ENCODE measurements at places on chromosomes 12 and 14. TPM values are rescaled to one million over a fixed set of nuclear protein-coding genes. Genes with fewer than 3 reads are reported as not detected.
A peak's percentile ranks its signal among the peaks of the same experiment; 100 is the strongest.

DNA sequence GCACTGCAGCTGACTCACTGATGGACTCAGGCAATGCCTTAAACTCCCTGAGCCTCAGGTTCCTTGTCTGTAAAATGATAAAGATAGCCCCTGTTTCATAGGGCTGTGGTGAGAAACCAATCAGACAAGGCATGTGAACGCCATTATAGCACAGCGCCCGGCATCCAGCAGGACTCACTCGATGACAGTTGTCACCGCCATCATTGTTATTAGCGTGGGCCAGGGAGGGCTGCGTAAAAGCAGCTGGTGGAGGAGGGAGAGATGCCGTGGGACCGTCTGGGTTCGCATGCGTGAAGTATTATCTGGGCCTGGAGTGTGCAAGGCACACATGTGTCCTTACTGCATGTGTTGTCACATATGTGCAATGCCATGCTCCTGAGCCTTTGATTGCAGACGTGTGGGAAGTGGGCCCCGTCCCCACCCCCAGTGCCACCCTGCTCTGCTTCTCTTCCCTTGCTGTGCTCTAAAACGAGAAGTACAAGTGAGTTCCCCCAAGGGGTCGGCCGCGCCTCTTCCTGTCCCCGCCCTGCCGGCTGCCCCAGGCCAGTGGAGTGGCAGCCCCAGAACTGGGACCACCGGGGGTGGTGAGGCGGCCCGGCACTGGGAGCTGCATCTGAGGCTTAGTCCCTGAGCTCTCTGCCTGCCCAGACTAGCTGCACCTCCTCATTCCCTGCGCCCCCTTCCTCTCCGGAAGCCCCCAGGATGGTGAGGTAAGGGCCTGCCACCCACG lies at the start of gene PTPN6:
Gene PTPN6, plus strand, starts transcription at position 546 of the 730 bp plus-strand sequence. Its CDS starts 157 bp downstream, at position 703.
- peaks cover 6% of the 10 kb centered on the region for H3K4me1 ChIP-seq
- H3K27ac ChIP-seq = no peak within 1 kb of the TSS
- DNase-seq = no peak
- no peaks in the 10 kb centered on the region for H3K36me3 ChIP-seq
- H3K27me3 ChIP-seq = no peaks in the 10 kb centered on the region

DNA sequence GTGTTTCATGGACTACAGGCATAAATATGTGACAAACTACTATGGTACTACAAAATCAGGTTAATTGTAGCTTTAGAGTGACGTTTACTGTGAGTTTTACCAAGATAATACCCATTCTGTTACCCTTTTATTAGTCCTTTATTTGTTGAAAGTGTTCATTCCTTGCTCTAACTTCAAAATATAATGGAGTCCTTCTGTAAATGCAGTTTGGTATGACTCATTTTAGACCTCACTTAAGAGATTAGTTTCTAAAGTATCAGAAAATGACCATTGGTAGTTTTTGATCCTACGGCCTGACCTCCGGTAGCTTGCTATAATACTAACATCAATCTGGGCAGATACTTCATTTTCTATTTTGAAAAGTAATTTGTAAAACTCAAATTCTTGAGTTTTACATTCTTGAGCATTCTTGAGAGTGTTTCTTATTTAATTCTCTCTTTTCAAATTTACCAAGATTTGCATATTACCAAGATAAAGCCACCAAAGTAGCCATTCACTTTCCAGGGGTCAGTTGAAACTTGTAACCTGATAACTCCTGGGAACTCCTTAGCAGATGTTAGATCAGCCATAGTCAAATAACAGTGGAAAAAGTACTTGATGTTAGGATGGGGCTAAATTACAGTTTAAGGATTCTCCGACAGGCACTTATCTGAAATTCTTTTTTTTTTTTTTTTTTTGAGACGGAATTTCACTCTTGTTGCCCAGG lies 4.2 kb downstream of the HSPA2 start:
- no peak overlapping the region for H3K4me3 ChIP-seq
- no peak for DNase-seq
- H3K27ac ChIP-seq = no peak overlapping the region
- H3K36me3 ChIP-seq = no peaks in the 10 kb centered on the region
- no peaks in the 10 kb centered on the region for H3K4me1 ChIP-seq

- DNase-seq = no peak
- H3K4me3 ChIP-seq = no peak overlapping the region
- no peaks in the 10 kb centered on the region for H3K36me3 ChIP-seq
- peak overlapping the region; percentile 37 for H3K27ac ChIP-seq
These were observed 37.6 kb downstream of the DCP1B start for GRCh38 chr12:1966561-1967226.

SYT1 gene
- total RNA-seq = 6.1 TPM

DNA sequence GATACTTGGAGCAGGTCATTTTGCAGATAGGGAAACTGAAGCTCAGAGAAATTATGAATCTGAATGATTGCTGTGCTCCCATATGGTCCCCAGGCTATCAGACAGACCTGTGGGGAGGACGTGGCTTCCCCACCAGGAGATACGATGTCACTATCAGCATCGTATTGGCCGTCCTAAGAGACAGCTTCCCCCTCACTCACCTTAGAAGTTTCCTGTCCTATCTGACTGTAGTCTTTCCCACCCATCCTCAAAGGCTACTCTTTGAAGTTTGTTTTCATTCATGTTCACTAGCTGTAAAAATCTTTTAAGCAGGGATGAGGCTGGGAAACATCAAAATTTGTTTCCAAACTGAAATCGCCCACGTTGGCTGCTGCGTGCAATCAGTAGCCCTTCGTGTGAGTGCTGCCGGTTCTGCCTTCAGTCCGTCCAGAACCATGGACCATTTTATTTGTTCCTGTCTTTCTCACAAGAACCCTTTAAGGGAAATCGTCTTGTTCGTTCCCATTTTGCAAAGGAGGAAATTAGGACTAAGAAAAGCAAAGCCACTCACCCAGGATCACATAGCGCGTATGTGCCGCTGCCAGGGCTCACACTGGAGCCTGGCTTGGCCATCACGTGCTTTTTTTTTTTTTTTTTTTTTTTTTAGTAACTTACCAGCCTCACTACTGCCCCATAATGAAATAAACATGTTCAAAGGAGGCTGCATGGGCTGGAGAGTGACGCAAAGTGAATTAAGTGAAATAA lies 1.0 kb upstream of the KDM2B start:
- H3K27ac ChIP-seq = peak overlapping the region; percentile 3
- no peaks in the 10 kb centered on the region for H3K36me3 ChIP-seq
- no peak overlapping the region for H3K4me3 ChIP-seq
- H3K4me1 ChIP-seq = no peaks in the 10 kb centered on the region
- no peak for DNase-seq

- H3K27me3 ChIP-seq = no peaks in the 10 kb centered on the region
- no peak for DNase-seq
- no peaks in the 10 kb centered on the region for H3K4me1 ChIP-seq
- no peaks in the 10 kb centered on the region for H3K36me3 ChIP-seq
- no peak overlapping the region for H3K4me3 ChIP-seq
These were observed 25.2 kb downstream of the TMEM30B start for GRCh38 chr14:61255968-61256367.

DNA sequence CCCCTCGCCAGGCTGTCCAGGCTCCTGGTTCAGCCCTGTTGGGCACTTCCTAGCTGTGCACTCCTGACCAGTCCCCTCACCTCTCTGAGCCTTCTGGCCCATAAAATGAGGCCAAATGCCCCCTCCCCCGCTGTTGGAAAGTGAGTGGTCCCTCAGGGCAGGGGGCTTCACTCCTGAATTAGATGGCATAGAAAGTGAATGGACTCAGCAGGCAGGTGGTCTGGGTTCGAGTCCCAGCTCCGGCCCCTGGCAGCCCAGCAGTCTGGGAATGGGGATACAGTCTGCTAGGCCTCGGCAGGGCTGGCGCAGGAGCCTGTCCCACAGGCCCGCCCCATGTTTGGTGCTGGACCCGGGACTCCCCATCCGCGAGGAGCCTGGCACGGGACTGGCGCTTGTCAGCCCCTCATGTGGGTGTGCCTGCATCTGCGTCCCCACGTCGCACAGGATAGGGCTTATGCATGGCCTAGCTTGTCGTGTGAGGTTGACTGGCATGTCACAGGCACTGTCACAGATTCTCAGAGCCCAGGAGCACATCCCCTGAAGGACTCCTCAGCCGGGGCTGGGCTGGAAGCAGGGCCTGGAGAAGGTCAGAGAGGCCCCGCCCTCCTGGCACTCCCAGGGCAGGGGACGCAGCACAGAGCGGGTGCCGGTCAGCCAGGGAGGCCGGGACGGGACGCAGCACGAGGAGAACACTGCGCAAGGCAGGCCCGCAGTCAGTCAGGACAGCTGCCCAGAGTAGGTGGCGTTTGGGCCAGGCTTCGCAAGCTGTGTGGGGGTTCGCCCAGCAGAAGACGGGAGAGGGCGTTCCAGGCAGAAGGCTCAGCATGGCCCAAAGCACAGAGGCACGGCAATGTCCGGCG lies 40.5 kb downstream of the DIO3 start:
- H3K4me1 ChIP-seq = no peaks in the 10 kb centered on the region
- H3K36me3 ChIP-seq = no peaks in the 10 kb centered on the region
- no peak overlapping the region for H3K27ac ChIP-seq
- H3K27me3 ChIP-seq = no peaks in the 10 kb centered on the region

CFAP251 gene
- total RNA-seq = 4.5 TPM

- no peak overlapping the region for H3K27ac ChIP-seq
- no peak overlapping the region for H3K4me3 ChIP-seq
- H3K36me3 ChIP-seq = no peaks in the 10 kb centered on the region
- H3K27me3 ChIP-seq = no peaks in the 10 kb centered on the region
- no peak for DNase-seq
- no peaks in the 10 kb centered on the region for H3K4me1 ChIP-seq
These were observed 1097.3 kb downstream of the SLC16A7 start for GRCh38 chr12:60693019-60693626.

DNA sequence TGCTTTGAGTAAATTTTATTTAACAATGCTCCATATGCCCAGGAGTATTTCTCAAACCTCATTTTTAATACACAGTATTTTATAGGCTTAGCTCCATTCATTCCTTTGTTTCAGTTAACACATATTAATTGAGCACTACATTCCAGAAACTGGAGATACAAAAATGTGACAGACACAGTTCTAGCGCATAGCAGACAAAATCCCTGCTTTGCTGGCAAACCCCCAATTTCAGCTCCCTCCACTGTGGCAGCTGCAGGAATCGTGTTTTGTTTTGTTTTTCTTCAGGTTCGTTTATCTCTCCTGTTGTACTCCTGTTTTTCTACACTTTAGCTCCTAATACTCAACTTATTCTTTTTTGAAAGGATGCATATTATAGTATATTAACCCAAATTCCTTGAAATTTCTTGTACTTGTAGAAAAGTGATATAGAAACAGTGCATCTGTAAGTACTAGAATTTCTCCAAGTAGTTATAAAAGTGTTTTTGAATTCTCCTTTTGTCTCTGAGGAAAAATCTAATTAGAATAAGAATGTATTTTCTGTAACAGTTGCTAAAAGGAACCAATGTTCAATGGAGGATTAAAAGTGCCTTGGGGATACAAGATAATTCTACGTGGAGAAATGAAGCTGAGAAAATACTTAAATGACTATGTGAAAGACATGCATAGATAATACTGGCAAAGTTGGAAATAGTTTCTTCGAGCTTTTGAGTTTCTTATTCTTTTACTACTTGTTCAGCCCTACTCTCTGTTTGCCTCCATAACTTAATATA lies 6.4 kb upstream of the RAB21 start:
- H3K27ac ChIP-seq = no peak overlapping the region
- DNase-seq = no peak
- H3K27me3 ChIP-seq = no peaks in the 10 kb centered on the region
- no peaks in the 10 kb centered on the region for H3K36me3 ChIP-seq
- H3K4me1 ChIP-seq = no peaks in the 10 kb centered on the region

GRCh38 chr12:87332987-87333726 lies 696.0 kb downstream of the C12orf50 start:
- no peak overlapping the region for H3K4me3 ChIP-seq
- no peaks in the 10 kb centered on the region for H3K27me3 ChIP-seq
- H3K4me1 ChIP-seq = no peaks in the 10 kb centered on the region
- no peak overlapping the region for H3K27ac ChIP-seq
- DNase-seq = no peak

MMP14 gene
- 90.4 TPM for total RNA-seq

PLEKHA5 gene
- 41.7 TPM for total RNA-seq

DNA sequence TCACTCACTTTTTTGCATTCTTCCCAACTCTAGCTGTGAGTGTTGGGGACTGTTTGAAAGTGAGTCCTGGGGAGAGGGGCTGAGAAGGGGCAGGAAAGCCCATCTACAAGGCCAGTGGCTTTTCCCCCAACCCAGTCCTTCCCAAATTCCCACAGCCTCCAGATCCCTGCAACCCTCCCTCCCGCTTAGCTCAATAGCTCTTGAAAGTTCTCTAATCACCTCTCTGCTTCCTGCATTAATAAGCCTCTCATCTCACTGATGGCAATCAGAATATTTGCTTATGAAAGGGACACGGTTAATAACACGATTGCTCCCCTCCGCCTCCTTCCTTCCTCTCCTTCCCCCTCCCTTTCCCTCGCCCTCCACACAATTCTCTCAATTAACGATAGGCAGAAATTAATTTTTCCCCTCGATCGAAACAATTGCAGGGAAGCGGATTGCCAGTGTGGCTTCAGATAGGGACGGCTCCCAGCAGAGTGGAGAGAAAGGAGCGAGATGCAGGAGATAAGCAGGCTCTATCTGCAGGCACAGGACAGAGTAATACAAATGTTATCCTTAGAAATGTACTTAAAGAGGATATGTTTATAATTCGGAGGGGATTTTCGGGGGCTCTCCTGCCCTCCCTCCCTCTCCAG lies 15.1 kb upstream of the GPATCH2L start:
- H3K4me1 ChIP-seq = no peaks in the 10 kb centered on the region
- H3K27me3 ChIP-seq = peaks cover 4% of the 10 kb centered on the region

CLEC2D gene
- 4.1 TPM for total RNA-seq

- DNase-seq = no peak
- no peaks in the 10 kb centered on the region for H3K36me3 ChIP-seq
- H3K27ac ChIP-seq = no peak overlapping the region
- H3K4me3 ChIP-seq = no peak overlapping the region
- no peaks in the 10 kb centered on the region for H3K4me1 ChIP-seq
These were observed 201.6 kb downstream of the RAD51B start for GRCh38 chr14:68020999-68021663.

GRCh38 chr12:15526033-15526432 lies 203.7 kb downstream of the PTPRO start:
- no peaks in the 10 kb centered on the region for H3K27me3 ChIP-seq
- no peaks in the 10 kb centered on the region for H3K36me3 ChIP-seq
- DNase-seq = no peak

- H3K36me3 ChIP-seq = no peaks in the 10 kb centered on the region
- DNase-seq = no peak
- H3K4me1 ChIP-seq = no peaks in the 10 kb centered on the region
- no peak overlapping the region for H3K27ac ChIP-seq
- H3K4me3 ChIP-seq = no peak overlapping the region
- no peaks in the 10 kb centered on the region for H3K27me3 ChIP-seq
These were observed 108.6 kb upstream of the DYRK2 start for GRCh38 chr12:67539946-67540345.

- H3K4me3 ChIP-seq = no peak overlapping the region
- no peak for DNase-seq
- peak overlapping the region; percentile 36 for H3K27ac ChIP-seq
- H3K27me3 ChIP-seq = no peaks in the 10 kb centered on the region
These were observed 16.6 kb downstream of the HIP1R start for GRCh38 chr12:122851820-122852219.

DNA sequence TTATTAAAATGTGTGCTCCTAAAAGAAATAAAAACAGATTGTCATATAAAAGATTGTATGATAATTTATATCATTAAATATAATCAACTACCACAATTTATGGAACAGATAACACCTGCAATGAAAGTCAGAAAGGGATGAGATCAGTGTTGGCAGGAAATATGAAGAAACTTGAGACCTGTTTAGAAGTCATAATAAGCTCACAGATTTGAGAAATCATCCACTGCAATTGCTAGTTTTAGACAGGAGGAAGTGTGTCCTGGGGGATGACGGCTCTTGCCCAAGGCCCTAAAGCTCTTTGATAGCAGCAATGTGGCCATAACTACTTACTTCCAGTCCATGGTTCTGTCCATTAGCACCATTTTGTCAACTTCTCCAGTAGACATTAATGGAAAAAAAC lies 122.8 kb upstream of the SOX5 start:
- no peaks in the 10 kb centered on the region for H3K4me1 ChIP-seq
- no peak overlapping the region for H3K4me3 ChIP-seq
- no peaks in the 10 kb centered on the region for H3K27me3 ChIP-seq
- no peak for DNase-seq

ACOT4 gene
- total RNA-seq = 2.1 TPM
